ENCODE measurements at places on chromosomes 3 and 15.

DNA sequence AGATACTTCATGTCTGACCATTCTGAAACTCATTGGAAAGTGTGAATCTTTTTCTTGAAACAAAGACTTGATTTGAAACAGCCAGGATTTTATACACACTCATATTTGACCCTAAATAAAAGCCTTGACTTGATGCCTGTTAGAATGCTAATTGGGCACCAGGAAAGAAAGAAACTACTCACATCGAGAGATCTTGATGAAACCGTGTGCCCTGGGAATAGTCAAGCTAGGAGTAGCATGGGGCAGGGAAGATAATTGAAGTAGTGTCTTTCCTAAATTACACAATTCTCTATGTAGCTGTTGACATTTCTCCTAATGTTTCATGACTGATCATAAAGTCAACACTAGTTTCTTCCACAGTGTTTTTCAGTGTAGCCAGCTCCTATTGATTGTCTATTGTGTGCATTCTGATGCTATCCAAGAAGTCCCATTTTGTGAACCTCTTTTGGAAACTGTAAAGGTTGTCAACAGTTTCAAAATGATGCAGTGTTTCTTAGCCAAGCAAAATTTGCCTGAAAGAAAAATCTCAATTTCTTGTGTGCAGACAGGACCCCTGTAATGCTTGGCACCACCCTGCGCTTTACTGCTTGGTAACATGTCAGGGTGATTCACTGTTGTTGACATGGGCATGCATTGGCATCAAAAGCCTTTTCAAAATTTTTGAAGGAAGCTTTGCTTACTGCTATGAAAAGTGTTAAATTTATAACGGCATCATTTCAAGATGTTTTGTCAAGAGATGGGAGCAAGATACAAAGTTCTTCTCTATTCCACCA, 52.5 kb upstream of the OTOL1 start:
- no peak for DNase-seq

DNA sequence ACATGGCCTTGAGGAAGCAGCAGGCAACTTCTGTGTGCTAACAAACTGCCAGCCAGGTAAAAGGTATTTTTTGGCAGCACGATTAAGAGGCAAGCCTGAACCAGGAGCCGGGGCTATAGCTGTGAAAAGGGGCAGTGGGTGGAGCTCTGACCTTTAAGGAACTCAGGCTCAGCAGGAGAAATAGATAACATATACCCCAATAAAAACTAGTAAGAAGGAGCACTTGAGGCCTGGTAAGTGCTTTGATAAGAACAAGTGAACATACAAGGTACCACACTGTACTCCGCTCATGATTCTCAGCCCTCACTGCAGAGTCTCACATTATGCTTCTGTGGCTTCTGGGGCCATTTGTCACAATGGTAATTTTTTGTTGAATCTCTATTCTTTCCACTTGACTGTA, 5.4 kb downstream of the FYCO1 start:
- no peak for DNase-seq

GRCh38 chr3:168828943-168829342, 733.2 kb upstream of the GOLIM4 start:
- no peak for DNase-seq

DNA sequence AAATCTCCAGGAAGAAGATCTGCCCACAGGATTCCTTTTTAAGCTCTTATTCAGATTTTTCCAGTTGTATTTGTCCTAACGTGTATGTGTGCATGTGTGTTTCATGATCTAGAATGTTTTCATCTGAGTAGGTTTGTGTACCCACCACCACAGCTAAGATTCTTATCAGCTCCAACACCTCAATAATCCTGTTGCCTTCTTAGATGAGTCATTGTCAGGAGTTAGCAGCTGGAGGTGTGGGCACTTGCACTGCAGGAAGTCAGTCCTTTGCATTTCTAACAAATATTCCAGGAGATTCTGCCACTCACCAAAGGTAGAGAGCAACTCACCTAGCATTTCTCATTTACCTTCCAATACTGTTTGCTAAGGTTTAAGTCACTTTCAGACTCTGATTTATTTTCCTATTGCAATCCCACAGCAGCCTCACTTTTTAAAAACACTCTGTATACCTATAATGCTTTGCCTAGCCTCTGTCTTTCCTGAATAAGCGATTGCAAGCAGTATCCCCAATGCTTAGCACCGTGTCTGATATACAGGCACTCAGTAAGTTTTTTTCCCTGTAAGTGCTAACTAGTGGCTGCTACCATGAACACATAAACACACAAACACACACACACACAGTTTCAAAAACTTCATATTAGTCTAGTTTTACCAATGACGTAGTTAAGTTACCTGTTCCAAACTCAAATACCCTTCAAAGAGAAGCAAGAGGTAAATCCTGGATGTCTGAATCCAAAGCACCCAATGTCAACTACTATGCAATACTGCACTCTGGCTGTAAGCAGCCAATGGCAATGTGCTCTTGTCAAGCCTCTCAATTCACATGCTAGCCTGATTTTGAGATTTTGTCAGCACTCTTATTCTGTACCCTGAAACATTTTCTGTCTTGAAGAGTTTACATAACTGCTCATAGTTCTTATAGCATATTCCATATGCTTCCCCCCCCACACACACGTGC, 713.5 kb upstream of the LMCD1 start:
- DNase-seq, result no peak

- no peak for DNase-seq
These were observed 113.9 kb upstream of the MANF start for GRCh38 chr3:51271172-51271571.

DNA sequence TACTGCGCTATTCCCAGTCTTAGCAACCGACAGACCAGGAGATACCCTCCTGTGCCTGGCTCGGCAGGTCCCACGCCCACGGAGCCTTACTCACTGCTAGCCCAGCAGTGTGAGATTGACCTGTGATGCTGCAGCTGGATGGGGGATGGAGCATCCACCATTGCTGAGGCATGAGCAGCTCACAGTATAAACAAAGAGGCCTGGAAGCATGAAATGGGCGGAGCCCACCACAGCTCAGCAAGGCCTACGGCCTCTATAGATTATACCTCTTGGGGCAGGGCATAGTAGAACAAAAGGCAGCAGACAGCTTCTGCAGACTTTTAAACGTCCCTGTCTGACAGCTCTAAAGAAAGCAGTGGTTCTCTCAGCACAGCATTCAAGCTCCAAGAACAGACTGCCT, 160.3 kb downstream of the ANXA2 start:
- DNase-seq, result no peak
